Skin of body (tissue), 3 donors: ENCODE measurements at places on chromosomes 2 and 18. TPM values are rescaled to one million over a fixed set of nuclear protein-coding genes. Genes with fewer than 3 reads are reported as not detected.

Gene EFR3B
- 4.9 TPM for total RNA-seq

- no peak for DNase-seq
These were observed 5.3 kb upstream of the ITPRID2 start for GRCh38 chr2:181886192-181886591.

GRCh38 chr2:72082021-72082601 is 65.6 kb downstream of the CYP26B1 start:
- DNase-seq = peak; percentile 15

GRCh38 chr18:74513883-74514205 is 17.7 kb downstream of the CNDP2 start:
- DNase-seq = no peak

- peak; percentile 65 for DNase-seq
These were observed 1.2 kb upstream of the SELENOI start for GRCh38 chr2:26344581-26345282.

Gene PLA2R1
- 11.3 TPM for total RNA-seq

Gene TBC1D8
- total RNA-seq = 20.7 TPM

GRCh38 chr2:101770726-101771125 is 73.2 kb downstream of the MAP4K4 start:
- DNase-seq = no peak

Gene ALLC
- not detected for total RNA-seq

Gene CAPN13
- 0.30 TPM for total RNA-seq

- no peak for DNase-seq
These were observed 1546.3 kb downstream of the LRP1B start for GRCh38 chr2:140584471-140584870.

GRCh38 chr2:46850742-46851141 is 64.9 kb downstream of the MCFD2 start:
- peak; percentile 13 for DNase-seq

- no peak for DNase-seq
These were observed 409.5 kb upstream of the UBE2E3 start for GRCh38 chr2:180570864-180571263.

DNA sequence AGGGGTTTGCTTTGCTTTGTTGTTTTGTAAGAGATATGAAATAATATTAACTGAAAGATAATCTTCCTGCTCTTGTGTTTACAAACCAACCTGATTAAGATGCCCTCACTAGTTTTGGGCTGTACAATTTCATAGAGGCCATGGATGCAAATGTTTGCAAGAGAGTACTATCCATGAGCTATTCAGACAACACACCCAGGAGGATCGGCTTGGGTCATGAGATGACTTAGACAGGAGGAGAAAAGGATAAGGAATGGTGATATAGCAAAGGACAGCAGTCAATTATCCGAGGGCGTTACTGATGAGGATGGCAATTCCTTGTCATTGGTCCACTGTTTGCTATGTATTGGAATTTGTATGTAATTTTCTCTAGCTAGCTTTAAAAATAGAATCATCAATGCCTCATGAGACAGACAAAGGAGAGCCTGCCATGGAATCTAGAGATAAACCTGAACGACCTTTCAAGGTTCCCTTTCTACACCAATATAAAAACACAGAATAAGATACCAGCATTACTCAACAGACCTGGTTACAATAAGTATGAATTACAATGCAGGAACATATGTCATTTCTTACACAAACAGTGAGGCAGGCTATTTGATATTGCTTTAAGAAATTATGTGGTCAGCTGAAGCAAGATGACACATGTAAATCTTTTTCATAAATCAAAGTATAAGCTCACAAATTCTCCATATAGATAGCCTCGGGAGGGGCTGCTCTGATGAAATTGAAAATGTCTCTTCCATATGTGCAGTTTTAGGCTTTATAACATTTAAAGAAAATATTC is 54.4 kb upstream of the SOS1 start:
- DNase-seq = no peak

GRCh38 chr2:191462370-191462769 is 215.6 kb upstream of the NABP1 start:
- no peak for DNase-seq

DNA sequence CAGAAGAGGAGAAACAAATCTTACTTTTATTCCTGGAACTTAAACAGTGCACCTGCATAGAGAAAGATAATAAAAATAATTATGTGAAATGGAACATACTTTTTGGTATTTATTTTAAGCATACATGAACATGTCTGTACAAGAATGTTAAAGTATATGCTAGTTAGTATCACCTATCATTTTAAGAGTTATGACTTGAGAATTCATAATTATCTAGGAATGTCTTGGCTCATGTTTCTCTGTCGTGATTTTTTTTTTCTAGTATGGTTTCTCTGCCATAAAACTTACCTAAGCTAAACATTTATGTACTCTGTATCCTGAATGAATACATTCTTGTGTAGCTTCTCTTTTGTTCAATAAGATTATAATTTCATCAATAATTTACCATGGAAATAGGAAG is 4.2 kb downstream of the SERPINB7 start:
- DNase-seq = no peak

Gene ASNSD1
- total RNA-seq = 41.9 TPM

GRCh38 chr2:101781791-101782426 is 84.4 kb downstream of the MAP4K4 start:
- no peak for DNase-seq

GRCh38 chr2:134634054-134634753 is 84.6 kb downstream of the TMEM163 start:
- no peak for DNase-seq

DNA sequence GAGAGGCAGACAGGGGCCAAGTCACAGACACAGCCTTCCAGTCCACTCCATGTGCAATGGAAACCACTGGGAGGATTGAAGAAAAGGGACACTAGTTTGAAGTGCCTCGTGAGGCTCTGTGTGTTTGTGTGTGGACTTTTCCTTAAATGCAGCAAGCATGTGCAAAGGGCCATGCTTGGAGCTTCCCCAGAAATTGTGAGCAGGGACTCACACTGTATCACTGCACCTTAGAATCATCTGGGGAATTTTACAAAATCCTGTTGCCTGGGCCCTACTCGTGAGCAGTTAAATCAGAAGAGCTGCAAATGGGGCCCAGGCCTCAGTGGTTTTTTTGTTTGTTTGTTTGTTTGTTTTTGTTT is 137.8 kb downstream of the TRIM43 start:
- DNase-seq = no peak

- DNase-seq = no peak
These were observed 179.6 kb downstream of the MGAT5 start for GRCh38 chr2:134433469-134433868.

Gene SLC8A1
- 35.5 TPM for total RNA-seq

DNA sequence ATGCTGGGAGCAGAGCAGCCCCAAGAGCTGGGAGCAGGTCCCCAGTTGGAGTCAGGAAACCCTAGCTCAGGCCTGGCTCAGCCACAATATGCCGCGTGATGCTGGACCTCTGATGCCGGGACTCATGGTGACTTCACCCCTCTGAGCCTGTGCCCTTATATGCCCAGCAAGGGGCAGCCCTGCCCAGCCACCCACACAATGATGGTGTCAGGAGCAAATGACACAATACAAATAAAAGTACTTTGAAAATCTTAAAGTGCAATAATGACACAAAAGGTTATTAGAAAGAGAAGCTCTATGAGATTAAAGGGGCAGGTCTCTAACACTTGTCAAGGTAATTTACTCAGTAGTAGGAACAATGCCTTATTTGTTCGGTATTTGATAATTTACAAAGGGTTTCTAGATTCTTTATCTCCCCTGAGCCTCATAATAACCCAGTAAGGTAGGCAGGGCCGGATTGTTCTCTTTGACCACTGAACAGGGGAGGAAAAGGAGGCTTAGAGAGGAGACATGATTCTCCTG is 18.3 kb upstream of the KIF3C start:
- DNase-seq = no peak
